ENCODE measurements at places on chromosomes 6 and 20.

DNA sequence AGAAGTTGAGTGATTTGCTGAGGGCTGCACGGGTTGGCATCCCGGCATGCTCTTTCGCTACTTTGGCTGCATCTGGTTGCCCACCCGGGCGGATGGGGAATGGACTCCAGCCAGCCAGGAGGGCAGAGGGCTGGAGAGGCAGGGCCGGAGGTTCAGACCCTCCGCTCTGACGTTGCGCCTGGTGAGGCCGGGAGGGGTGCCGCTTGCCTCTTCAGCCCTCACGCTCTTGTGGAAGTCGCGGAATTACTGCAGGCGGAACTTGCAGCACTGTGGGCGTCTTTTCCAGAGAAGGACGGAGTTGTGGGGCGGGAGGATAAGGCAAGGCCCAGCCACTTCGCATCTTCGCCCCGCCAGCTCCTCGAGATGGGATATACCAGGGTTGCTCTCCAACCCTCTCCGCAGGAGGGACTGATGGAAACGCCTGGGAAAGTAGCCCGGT lies 656 bp downstream of the RTEL1 start:
- no peak for DNase-seq

DNA sequence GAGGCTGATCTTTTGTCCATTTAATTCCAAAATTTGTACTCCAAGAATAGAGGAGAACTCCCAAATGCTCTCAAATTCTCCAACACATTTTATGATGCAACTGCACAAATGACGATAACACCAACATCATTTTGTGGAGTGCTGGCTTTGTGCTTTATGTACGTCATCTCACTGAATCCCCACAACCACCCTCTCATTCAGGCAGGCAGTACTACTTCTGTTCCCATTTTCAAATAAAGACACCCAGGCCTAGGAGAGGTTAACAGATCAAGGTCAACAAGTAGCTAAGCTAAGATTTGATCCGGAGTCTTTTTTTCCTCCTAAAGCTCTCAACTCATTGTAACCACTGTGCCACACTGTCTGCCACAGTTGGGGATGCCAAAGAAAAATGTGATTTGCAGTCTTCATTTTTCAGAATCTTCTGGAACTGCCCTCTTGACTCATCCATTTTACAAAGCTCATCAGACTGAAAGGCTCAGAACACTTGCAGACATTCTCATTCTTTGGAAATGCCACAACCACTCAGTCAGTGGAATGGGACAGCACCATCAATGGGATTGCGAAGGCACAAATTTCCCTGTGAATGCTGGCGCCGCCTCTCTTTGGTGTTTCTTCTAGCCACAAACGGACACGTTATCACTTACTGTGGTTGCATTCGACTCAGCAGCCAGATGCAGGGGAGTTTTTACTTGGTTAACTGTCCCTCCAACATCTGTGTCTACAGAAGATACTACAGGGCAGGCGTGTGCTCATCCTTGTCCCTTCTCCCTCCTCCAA lies 184.4 kb downstream of the GJA10 start:
- no peak for DNase-seq

DNA sequence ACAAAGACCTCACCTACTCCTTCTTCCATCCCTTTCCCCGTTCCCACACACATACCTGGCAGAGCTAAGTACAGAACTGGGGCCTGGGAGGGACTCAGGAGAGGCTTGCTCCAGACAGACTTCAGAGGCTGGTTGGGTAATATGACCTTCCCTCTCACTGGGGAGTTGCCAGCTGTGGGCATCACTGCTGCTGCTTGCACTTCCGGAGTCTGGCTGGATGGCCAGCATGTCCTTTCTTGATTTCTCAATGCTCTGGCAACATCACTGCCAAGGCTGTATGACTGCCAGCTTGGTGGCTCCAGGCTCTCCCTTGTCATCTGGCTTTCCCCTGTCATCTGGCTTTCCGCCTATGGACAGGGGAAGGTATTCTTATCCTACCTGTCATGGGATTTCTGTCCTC lies 47.8 kb downstream of the CDH22 start:
- no peak for DNase-seq

- no peak for DNase-seq
Measured at GRCh38 chr6:126913651-126914050, 204.8 kb upstream of the RSPO3 start.

GRCh38 chr20:31835977-31836852 lies 9.2 kb downstream of the FOXS1 start:
- no peak for DNase-seq

DNA sequence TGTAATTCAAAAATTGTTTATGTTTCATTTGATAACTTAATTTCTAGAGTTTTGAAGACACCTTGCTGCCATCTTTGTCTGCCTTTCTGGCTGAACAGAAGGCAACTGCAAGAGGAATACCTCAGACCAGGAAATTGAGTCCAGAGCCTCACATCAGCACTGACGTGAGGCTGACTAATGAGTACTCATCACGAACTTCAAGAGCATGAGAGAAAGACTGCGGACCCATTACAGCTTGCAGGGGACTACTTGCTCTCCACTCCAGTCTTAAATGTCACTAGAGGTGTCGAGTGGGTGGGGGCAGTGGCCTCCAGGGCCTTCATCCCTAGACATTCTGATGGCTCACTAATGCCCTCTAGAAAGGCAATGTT lies 109.5 kb upstream of the SSTR4 start:
- no peak for DNase-seq

DNA sequence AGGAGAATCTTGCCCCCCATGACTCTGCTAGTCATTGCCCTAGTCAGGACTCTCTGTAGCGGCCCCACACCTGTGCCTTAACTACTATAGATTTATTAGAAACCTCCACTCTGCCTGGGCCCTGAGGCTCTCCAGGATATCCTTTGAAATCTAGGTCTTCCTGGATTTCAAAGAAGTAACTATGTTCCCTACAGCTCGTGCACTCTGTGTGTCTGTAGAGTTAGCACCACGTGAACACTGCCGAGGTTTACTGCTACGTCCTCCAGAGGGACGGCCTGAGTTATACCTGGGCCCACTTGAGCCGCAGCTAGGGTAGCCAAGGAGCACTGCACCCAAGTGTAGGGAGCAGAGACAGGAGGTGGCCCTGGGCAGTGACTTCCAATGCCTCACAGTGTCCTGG lies 19.8 kb downstream of the GLP1R start:
- DNase-seq, result no peak

GRCh38 chr6:137496909-137497720 lies 2.9 kb upstream of the OLIG3 start:
- DNase-seq, result peak; percentile 52

DNA sequence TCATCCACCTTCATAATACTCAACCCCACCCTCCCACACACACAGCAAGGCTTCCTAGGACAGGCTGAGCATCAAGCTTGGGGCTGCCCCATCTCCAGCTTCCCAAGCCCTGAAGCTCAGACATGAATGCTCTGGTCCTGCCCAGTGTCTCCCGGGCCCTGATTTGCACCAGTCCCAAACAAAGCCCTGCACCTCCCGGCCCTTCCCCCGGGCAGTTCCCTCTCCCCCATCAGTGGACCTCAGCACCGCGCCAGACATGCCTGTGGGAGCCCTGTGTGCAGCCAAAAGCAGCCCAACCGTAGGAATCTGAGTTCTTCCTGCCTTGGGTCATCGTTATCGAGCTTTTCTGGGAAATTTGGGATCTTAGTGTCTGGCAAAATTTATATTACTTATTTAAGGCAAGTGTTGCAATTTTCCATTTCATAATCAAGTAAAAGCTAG lies 63.5 kb downstream of the THBS2 start:
- DNase-seq, result no peak

GRCh38 chr6:73107016-73107415 lies 118.3 kb downstream of the KHDC1L start:
- no peak for DNase-seq

DNA sequence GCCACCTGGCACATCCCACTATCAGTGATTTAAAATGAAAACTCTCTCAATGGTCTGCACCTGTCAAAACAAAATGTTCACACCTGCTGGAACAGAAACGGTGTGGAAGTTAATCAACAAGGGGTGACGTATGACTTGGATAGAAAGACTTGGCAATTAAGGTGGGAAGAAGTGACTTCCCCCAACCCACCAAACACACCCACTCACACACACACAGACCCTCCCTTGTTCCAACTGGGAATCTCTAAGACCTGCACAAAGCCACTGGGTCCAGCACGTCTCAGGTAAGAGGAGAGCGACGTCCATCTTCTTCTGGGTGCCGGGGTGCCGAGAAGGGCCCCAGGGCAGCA lies 25.1 kb upstream of the TCFL5 start:
- DNase-seq, result no peak

DNA sequence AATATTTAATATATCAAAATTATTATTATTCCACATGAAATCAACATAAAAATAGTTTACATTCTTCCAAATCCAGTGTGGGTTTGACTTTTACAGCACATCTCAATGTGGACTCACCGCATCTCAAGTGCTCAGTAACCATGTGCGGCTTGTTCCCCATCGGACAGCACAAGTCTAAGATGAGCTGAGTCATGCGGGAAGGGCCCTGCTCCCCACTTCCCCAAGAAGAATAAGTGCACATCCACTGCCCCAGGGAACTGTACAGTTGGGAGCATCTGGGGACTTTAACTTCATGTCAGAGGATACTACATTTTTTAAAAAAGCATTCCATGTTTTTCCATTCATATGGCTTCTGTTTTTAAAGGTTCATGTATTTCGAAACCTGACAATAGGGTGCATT lies 325.6 kb downstream of the BTBD3 start:
- no peak for DNase-seq

- no peak for DNase-seq
Measured at GRCh38 chr6:116047173-116047933, 13.3 kb downstream of the FRK start.

- DNase-seq, result no peak
Measured at GRCh38 chr6:53375847-53376246, 27.1 kb upstream of the ELOVL5 start.

- no peak for DNase-seq
Measured at GRCh38 chr6:88298066-88298845, 132.1 kb upstream of the CNR1 start.

DNA sequence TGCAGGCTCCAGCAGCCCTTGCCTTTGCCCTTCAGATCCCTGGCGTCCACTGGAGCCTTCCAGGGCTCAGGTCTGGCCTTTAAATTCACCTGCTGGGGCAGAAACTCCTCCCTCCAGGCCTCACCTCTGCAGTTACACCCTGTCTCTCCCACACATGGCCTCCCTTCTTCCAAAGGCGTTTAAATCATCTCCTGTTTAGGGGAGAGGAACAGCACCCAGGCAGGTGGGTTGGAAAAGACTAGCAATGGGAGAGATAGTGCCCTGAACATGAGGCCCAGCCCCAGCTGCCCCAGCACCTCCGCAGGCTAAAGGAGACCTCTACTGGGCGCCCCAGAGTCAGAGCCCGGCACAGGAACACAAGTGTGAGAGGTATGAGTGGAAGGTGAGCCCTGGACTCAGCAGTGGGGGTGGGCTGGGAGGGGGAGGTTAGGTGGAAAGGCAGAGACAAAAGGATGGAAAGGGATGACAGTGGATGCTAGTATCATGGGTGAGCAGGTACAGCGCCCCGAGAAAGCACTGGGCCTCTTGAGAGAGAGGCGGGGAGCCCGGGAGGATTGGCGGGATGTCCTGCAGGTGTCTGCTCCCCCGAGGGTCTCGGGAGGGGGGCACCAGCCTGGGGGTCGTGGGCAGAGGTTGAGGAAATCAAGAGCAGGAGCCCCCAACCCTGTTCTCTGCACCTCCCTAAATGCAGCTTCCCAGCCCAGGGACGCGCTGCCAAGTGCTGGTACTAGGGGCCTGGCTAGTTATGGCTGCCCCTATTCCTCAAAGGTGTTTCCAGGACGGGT lies at the start of gene CST9:
Gene CST9, minus strand, starts transcription at position 51 of the 785 bp plus-strand sequence. CDS start 53 bp downstream, outside the sequence.
- DNase-seq, result no peak

DNA sequence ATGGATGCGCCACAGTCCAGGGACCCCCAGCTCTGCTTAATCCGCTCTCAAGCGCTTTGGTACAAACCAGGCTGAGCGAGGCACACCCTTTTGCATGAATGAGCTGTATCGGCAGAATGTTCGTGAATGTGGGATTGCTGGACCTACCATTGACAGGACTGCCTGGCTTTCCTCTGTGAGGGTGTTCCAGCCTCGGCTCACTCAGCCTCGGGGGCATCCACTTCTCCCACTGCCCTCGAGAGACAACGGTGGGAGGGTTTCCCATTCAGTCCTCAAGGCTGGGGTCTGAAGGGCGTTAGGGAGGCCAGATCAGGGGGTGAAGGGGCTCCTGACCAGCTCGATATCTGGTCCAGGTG lies 17.4 kb downstream of the MDFI start:
- DNase-seq, result no peak
